ENCODE measurements at places on chromosomes 5 and 9.

- DNase-seq = peak; percentile 22
These were observed 26.1 kb downstream of the IDNK start for GRCh38 chr9:83649080-83649479.

GRCh38 chr9:84285381-84285780, 55.2 kb downstream of the SLC28A3 start:
- DNase-seq = no peak

DNA sequence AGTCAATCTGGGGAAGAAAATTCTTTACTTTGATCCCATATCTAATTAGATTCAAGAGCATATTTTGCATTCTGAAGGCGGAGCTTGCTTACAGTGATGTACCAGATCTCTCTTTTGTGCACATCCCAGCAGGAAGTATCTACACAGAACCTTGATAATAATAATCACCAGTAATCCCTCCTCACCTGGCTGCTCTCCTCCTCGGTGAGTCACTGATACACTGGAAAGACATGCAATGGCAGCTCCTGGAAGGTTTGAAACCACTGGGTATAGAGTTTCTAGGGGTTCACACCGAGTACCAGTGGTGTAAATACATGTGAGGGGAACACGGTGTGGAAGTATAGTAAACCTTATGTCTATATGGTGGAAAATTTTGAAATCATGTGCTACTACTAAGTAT, 205.5 kb upstream of the TARS1 start:
- DNase-seq = no peak

DNA sequence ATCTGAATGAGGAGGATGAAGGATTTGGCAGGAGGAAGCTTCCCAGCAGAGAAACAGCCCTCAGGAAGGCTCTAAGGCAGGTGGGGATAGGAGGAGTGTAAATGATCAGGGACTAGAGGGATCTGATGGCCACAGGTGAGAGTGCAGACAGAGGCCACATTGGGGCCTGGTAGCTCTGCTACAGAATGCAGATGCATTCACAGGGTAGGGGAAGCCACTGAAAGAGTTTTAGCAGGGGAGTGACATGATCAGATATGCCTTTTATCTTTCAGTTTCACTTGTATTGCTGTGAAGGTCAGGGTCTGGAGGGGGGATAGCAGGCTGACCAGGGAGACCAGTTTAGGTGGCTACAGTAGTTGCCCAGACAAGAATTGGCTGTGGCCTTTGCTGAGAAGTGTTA, 3.0 kb downstream of the TXNDC15 start:
- no peak for DNase-seq

DNA sequence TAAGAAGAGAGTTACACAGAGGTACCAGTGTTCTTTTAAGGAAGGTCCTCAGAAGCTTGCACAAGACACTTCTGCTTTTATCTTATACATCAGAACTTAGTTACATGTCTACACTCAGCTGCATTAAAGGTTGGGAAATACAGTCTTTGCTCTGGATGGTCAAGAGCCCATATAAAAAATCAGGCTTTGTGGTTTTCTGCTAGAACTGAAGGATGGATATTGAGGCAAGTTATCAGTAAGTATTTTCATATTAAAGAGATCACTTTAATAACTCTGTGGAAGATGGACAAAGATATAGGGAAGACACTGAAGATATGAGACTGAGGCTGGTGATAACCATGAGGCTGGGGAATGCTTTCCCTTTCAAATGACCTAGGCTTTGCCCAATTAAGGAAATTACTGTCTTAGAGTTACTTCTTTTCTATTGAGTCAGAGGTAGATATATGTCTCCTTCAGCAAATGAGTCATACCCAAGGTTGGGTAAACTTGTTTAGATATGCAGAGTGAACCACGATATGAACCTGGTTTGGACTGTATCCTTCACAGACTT, 87.0 kb upstream of the TNC start:
- DNase-seq = peak; percentile 97

GRCh38 chr5:147509041-147509709, 693 bp downstream of the DPYSL3 start:
- DNase-seq = peak; percentile 12

DNA sequence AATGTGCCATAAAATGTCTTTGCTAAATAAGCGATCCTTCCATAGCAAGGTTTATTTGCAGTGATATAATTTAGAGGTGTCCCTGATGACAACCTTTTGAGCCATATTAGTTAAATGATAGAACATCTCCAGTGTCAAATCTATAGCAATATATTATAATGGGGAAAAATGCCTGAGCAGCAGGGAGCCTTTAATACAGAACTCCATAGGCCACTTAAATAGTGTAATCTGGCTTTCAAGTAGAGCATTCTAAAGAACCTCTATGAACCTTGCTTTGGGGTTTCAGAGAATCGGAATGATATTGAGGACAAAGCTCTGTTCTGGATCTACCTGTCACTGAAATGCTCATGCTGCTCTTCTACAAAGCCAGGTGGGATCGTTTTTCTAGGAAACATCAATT, 96.7 kb upstream of the MEF2C start:
- DNase-seq = no peak

DNA sequence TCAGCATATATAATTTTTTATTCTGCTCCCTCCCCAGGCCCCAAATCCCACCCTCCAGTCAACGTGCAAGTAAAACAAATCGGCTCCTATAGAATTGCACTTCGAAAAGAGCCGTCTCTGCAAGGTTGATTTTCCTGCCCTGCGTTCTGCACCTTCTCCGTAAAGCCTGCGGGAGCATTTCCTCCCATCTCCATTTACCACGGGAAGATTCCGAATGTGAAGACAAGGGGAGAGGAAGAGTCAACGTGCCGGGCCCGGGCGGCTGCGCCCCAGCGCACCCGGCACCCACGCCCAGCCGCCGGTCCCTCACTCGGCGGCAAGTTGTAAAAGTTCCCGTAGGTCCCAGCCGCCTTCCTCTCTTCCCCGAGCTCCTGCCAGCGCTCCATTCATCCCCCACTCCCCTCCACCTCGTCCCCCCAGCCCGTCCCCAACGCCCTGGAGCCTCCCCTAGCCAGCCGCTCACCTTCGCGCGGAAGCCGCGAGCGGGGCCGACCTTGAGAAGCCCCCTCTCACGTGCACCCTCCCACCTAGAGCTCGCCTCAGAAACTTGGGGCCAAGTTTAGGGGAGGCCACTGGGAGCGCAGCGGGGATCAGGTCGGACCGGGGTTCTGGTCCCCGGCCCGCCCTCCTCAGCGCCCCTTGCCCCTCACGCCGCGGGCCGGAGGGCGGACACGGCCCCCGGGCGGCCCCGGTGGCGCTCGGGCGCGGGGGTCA, 431 bp downstream of the BNC2 start:
- DNase-seq = peak; percentile 19

DNA sequence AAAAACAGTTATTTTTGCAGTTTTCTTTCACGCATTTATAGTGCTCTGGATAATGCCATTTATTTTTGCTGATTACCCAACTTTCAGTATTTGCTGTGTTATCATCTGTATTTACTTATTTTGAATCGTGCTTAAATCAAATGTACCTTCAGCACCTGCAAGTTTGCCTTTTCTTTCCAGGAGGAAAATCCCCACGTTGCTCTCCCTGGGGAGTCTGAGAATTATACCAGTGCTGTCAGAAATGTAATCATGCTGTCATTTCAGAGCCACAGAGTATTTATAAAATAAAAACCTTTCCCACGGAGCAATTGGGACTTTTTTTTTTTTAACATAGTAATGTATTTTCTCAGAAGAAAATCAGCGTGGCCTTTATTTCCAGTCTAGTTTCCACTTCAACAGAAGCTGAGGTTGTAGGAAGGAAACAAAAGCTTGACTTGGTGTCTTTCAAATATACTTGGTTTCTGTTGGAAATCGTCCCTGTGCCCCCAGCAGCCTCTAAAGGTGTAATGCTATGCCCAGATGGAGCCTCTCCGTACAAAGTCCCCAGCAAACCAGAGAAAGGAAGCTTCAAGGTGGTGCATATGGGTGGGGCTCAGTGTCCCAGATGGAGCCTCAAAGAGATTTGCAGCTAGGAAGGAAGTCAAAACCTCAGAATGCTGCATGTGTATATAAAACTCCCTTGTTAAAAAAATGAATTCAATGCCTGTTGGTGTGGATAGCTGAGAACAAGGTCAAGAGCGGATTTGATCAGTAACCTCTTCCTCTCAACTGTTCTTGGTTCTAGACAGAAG, 2.1 kb downstream of the GPR150 start:
- no peak for DNase-seq

GRCh38 chr5:154708846-154709245, 46.3 kb upstream of the LARP1 start:
- peak; percentile 32 for DNase-seq

GRCh38 chr9:81868145-81868544, 60.1 kb upstream of the SPATA31D4 start:
- DNase-seq = no peak

DNA sequence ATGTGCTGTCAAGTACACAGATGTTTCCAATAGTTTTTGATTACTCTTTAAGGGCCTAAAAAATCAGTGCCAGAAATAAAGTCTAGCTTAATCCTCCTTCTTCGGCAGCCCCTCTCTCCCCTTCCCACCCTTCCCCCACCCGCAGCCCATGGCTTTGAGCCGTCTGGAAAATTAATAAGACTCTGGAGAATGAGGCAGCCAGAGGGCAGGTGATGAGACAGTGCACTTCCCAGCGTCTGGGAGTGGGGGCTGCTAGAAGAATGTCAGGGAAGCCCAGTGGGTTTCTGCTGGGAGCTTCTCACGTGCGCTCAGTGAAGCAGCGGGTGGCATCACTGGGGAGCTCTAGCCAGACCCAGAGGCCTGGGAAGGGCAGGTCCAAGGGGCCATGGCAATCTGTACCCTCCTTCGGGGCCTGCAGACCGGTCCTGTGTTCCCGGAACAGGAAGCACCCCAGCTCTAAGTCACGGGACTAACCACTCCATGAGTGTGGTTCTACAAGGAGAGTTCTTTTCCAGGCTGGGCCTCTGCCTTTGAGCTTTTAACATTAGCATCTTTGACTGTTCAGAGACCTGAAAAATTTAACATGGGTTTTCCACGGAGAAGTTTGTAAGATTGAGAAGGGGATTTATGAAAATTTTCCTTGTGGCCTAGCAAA, 164.8 kb upstream of the OTULINL start:
- DNase-seq = peak; percentile 78

GRCh38 chr5:176446884-176447590, 1.1 kb upstream of the FAF2 start:
- DNase-seq = no peak

DNA sequence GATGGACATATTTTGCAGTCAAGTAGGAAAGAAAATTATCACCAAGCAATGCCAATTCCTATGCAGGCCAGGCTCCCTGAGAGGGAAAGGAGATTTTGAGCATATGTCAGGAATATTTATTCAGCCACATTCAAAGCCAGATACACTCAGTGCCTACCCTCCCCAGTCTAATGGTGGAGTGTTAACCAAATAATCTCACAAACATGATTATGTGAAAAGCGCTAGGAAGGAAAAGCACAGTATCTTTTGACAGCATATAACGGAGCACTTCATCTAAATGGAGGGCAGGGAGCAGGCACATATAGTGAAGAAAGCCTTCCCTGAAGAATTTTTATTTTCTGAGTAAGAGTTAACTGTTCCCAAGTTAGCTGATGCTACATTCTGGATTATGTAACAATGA, 80.3 kb upstream of the SLC30A5 start:
- DNase-seq = no peak

DNA sequence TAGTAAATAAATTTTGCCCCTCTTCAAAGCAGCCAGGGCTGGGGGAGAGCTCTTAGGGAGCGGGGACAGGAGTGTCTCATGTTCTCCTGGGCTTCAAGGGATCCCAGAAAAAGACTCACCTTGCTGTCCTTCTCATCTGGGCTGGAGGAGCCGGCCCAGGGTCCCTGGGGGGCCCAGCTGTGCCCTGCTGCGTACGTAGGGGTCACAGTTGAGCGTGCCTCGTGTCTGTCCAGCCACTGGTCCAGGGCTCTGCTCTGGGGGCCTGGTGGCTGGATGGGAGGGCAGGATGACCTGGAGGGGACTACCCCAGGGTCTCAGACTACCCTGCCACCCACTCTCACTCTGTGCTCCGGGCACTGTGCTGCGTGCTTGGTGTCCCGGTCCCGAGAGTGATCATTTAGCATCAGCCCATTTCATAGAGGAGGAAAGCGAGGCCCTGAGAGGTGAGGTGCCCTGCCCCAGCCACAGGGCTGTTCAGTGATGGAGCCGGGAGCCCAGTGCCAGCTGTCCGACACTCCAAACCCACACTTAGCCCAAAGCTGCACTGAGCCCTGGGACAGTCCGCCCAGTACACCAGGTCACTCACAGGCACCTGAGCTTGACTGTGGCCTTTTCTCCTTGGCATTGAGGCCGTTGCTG, 26.2 kb upstream of the TDRD7 start:
- no peak for DNase-seq

DNA sequence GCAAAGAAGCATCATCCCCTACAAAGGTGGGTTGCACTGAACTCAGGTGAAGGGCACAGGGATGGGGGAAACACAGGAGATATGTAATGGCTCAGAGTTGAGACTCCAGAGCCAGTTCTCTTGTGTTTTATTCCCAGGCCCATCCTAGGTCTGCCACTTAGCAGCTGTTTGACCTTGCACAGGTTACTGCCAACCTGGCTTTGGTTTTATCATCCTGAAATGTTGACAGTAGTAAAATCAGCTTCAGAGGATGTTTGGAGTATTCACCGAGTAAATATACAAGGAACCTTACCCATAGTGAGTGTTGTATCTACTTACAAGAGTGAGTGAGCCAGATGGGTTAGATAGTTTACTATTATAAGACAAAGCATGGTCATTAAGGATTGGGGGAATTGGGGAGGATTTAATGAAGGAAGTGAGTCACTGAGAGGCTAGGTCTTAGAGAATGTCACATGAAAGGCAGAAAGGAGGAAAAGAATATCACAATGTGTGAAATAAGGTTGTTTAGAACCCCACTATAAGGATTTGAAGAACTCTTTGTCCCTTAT, 141.3 kb downstream of the MAN2A1 start:
- DNase-seq = peak; percentile 33

DNA sequence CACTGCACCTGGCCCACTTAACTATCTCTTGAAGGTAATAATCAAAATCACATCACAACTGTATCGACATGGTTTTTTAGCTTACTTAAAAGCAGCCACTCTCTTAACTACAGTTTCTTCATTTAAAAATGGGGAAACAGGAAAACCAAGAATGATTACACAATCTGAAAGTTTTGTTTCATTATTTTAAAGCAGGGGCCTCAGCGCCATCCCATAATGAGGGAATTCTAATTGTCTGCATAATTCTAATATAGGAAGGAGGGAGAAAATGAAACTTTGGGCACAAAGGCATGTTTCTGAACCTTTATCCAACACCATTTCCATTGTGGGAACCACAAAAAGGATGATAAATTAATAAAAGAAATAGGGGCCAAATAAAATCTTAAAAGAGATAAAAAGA, 7.6 kb downstream of the HACD4 start:
- no peak for DNase-seq

DNA sequence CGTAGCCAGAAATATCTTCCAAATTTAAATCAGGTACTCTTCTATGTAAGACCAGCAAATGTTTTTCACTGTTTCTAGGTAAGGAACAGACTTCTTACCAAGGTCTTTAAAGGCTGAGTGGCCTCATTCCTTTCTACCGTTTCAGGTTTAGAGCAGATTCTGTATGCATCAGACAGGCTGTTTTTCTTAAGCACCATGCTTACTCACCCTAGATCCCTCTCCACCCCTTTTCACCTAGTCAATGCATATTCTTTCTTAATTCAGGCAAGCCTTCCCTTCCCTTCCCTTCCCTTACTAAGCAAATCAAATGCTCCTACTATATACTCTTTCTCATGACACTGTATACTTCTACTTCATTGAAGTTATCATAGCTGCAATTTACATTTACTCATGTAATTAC, 70.7 kb downstream of the RFX3 start:
- DNase-seq = no peak

GRCh38 chr5:59592101-59592500, 301.4 kb downstream of the PDE4D start:
- peak; percentile 68 for DNase-seq

Measured in fibroblast of skin of right quadriceps (primary cell).